ENCODE measurements at places on chromosomes 2 and 18. TPM values are rescaled to one million over a fixed set of nuclear protein-coding genes. Genes with fewer than 3 reads are reported as not detected.

Gene SERPINB13
- not detected for total RNA-seq

Gene DUSP2
- total RNA-seq: 4.4 TPM

Gene PXDN
- 197 TPM for total RNA-seq

Gene CRYGC
- not detected for total RNA-seq

Gene LOXL3
- 5.9 TPM for total RNA-seq

DNA sequence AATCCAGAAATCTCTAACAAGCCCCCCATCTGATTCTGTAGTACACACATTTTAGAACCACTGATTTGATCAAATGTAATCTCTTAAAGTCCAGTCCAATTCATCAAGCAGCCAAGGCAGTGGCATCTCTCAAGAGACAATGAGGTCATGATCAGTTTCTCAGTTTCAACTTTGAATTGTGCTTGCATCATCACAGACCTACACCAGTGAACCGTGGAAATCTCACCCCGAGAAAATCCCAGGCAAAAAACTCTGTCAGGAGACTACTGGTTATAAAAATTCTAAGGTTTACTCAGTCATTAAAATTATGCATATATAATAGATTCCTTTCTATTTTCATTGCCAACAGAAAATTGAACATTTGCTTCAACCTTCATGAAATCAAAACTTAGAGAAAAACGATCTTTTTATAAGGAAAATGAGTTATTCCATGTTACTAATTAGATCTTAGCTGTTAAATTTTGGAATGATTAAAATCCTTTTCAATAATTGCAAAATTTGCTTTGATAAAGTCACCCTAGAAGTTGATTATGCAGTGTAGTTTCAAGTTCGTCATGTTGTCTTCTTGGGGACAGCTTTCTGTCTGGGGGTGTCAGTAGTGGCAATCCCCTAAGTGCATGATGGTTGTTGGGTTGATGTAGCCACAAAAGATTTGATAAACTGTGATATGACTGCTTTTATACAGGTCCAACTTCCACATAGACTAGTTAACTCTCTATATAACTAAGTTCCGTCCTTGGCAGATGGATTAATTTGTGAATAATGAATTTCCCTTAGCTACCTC lies 235.0 kb downstream of the CAMKMT start:
- peak; percentile 56 for DNase-seq

DNA sequence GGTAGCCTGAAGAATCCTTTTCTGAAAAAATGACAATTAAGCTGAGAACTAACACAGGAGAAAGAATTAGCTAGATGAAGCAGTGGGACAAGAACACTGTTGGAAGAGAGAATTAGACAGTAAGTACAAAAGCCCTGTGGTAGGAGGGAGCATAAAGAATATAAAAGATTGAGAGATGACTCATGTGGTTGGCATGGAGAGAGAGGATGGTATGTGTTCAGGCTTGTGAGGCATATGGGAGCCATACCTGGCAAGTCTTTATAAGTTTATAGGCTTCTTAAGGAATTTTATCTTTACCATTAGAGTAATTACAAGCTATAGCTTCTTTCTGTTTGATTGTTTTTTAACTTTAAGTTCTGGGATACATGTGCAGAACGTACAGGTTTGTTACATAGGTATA lies 325.0 kb downstream of the ARL6IP6 start:
- DNase-seq: no peak

- DNase-seq: no peak
These were observed 6.7 kb upstream of the SMARCAL1 start for GRCh38 chr2:216405588-216405987.

- no peak for DNase-seq
These were observed 186.8 kb downstream of the RPRM start for GRCh38 chr2:153291718-153292117.

DNA sequence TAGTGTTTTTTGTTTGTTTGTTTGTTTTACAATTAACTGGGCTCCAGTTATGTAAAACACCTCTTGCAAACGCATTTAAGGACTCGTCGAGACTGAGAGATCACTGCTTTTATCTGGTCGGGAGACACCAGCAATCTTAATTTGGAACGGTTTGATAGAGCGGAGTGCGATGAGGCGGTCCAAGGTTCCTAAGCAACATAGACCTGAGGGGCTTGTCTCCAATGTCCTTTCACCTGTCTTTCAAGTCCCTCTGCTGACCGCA lies 729 bp upstream of the SELENOI start:
- DNase-seq: no peak

GRCh38 chr2:1268034-1268433 lies 145.2 kb upstream of the TPO start:
- DNase-seq: no peak

DNA sequence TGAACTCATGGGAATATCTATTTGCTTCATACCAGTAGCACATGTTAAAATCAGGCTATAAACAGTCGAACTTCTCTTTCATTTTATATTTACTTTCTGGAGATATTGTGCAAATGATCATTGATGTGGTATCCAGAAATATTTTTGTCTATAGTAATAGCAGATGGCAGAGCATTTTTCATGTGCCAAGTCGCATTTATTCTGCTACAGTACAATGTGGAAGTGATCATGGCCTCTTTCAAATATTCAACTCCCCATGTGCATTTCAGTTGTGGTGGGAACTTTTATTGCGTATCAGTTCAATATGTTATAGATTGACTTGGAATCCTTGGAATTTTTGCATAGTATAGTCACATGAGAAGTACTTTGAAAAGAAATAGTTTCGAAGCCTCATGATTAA lies 57.4 kb downstream of the RHBDD1 start:
- no peak for DNase-seq

Data from epithelial cell of proximal tubule (primary cell).